Stimulated activated naive CD8-positive, alpha-beta T cell treated with anti-CD3 and anti-CD28 coated beads, Interleukin-15, amount 100 ng/mL, for 72 hours (primary cell): ENCODE measurements at places on chromosomes 11 and 22.

GRCh38 chr22:20571531-20572007 is 64.2 kb downstream of the MED15 start:
- peak; percentile 56 for DNase-seq

- peak; percentile 87 for DNase-seq
Measured at GRCh38 chr11:64846998-64847666, 2.7 kb upstream of the CDC42BPG start.

DNA sequence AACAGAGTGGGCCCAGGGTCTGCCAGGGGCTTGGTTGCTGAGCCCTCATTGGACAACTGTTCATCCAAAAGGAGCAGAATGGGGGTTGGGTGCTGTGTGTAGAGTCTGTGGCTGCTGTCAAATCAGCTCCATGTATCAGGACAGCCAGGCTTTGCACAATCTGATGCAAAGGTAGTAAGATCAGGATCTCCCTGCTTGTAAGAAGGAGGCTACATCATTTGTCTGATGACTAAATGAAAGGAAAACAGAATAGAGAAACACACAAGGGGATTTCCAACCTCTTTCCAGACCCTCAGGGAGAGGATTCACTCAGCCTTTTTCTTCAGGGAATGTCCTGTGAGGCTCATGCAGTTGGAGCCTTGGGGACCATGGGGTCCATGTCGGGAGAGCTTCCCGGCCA is 7.2 kb downstream of the MICAL2 start:
- DNase-seq: no peak

DNA sequence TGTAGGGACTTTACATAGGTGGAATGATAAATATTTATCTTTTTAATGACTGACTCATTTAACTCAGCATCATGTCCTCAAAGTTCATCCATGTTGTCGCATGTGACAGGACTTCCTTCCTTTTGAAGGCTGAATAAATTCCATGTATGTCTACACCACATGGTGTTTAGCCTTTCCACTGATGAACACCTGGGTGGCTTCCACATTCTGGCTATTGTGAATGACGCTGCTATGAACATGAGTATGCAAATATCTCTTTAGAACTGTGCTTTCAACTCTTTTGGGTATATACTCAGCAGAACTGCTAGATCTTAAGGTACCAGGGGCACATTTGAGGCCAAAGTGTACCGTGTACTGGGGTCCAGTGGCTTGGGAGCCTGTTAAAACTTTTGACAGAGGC is 24.1 kb downstream of the LARGE1 start:
- no peak for DNase-seq

DNA sequence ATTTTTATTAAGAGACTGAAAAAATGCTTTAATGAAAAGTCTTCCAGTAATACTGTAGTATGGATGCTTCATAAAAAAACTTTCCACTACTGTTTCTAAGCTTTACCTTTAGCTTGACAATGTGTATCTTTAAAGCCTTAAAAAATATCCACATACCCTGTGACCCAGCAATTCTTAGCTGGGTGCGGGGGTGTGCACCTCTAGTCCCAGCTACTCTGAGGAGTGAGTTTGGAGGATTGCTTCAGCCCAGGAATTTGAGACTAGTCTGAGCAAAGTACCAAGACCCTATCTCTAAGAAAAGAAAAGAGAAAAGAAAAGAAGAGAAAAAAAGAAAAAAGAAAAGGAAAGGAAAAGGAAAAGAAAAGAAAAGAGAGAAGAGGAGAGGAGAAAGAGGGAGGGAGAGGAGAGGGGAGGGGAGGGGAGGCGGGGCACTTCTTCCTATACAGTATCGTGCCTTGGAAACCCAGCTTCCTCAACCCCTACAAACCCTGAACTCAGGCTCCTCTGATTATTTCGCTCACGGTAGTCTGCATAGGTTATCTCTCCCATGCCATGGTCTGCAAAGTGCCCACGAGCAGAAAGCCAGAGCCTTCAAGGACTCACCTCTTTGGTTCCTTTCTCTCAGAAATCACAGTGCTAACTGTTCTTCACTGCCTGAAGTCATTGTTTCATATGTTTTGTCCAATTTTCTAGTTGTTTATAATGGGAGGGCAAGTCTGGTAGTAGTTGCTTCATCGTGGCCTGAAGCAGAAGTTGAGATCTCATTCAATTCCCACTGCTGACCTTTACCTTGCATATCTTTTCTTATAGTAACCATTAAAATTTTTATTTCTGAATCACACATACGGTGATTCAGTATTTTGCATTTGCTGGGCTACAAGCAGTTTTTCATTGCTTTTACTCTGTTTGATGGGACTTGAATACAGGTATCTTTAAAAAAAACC is 82.2 kb downstream of the FAM83F start:
- DNase-seq: no peak

GRCh38 chr11:92678008-92678611 is 291.3 kb upstream of the MTNR1B start:
- no peak for DNase-seq

GRCh38 chr22:44724859-44725258 is 22.9 kb downstream of the PRR5 start:
- DNase-seq: no peak

DNA sequence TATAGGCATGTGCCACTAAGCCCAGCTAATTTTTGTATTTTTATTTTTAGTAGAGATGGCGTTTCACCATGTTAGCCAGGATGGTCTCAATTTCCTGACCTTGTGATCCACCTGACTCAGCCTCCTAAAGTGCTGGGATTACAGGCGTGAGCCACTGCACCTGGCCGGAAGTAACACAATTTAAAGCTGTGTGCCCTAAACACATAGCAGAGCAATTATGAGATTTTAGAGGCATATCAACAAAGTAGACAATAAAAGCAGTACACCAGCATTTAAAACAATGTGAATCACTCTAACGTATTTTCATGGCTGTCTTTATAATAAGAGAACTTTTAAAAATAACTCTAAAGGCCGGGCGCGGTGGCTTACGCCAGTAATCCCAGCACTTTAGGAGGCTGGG is 42.4 kb downstream of the PRR14L start:
- no peak for DNase-seq

GRCh38 chr11:3684129-3684818 is 13.1 kb upstream of the CHRNA10 start:
- no peak for DNase-seq

DNA sequence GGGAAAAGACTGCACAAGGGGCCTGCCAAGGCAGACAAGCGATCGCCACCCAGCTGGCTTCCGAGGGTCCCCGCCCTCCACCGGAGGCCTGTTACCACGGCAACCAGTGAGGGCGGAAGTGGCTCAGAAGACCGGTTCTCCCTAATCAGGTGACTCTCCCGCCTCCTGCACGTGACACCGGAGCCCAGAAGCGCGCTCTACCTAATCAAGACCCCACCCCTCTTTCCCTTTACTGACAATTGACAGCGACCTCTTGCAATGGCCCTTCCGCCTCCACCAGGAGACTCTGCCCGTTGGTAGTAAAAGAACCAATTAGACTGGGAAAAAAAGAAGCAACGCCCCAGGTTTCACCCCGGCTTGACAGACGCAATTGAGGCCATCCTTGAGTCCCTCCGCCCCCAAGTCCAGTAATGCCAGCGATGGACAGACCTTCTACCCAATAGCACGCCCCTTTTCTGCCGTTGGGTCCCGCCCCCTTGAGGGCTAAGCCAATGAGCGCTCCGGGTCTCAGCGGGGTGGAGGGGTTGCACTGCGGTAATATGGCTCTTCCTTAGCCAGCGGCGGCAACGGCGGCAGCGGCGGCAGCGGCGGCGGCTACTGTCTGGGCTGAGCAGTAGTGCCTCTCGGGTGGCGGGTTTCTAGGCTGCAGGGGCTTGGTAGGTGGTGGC is at the start of gene UVRAG:
UVRAG (plus strand) TSS at position 534 of the 668 bp plus-strand sequence. CDS start 198 bp downstream, outside the sequence.
- peak; percentile 99 for DNase-seq

DNA sequence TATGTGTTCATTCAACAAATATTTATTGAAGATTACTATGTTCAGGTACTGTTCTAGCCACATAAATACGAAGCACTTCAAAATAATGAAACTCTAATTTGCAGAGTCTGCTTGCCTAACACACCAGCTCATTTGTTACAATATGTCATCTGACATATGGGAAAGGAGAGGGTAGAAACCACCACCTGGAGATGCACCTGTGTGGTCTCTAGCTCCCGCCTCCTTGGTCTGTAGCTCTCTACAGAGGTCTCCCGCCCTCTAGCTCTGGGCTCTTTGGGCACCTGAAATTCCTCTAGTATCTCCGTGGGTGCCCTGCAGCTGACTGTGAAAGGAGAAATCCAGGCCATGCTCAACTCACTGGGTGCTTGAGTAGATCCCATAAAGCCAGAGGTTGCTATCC is 51.4 kb upstream of the DBX1 start:
- no peak for DNase-seq

DNA sequence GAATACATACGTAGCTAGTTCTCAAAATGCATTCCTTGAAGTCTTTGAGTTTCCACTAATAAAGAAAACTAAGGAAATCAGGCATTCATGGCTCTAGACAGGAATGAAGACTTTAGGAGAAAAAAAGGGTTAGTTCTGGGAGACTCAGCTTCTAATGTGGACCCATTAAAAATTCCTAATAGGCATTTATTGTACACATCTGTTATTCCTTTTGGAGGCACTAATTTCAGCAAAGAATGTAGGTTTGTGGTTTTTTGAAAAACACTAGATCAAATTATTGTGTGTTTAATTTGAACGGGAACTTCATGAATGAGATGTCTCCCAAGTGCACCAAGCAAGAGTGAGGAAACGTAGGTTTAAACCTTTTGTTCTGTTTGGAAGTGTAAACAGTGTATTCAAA is 42.7 kb downstream of the PARVA start:
- no peak for DNase-seq
